ENCODE measurements at places on chromosomes 13 and 19. TPM values are rescaled to one million over a fixed set of nuclear protein-coding genes. Genes with fewer than 3 reads are reported as not detected.

GRCh38 chr13:76934671-76935070 is 13.6 kb upstream of the ACOD1 start:
- DNase-seq: no peak

- peak; percentile 40 for DNase-seq
Measured at GRCh38 chr13:44108331-44108858, 228.7 kb downstream of the LACC1 start.

- DNase-seq: no peak
Measured at GRCh38 chr13:20149762-20150161, 11.1 kb downstream of the GJA3 start.

DNA sequence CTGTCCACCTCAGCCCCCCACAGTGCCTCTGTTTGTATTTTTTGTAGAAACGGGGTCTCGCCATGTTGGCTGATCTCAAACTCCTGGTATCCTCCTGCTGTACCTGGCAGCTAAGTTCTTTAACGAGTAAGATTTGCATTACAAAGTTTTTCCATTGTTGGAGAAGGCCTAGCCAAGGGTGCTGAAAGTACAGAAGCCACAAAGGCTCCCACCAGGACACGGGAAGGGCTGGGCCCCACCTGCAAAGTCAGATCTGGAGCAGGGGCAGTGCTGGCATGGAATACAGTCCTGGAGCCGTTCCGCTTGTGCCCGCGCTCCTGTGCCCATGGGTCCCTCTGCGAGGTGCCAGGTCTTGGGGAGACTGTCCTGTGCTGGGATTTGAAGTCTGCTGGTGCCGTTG is 12.1 kb downstream of the FZR1 start:
- DNase-seq: no peak

GRCh38 chr19:5321851-5322681 is 18.5 kb downstream of the PTPRS start:
- no peak for DNase-seq

DNA sequence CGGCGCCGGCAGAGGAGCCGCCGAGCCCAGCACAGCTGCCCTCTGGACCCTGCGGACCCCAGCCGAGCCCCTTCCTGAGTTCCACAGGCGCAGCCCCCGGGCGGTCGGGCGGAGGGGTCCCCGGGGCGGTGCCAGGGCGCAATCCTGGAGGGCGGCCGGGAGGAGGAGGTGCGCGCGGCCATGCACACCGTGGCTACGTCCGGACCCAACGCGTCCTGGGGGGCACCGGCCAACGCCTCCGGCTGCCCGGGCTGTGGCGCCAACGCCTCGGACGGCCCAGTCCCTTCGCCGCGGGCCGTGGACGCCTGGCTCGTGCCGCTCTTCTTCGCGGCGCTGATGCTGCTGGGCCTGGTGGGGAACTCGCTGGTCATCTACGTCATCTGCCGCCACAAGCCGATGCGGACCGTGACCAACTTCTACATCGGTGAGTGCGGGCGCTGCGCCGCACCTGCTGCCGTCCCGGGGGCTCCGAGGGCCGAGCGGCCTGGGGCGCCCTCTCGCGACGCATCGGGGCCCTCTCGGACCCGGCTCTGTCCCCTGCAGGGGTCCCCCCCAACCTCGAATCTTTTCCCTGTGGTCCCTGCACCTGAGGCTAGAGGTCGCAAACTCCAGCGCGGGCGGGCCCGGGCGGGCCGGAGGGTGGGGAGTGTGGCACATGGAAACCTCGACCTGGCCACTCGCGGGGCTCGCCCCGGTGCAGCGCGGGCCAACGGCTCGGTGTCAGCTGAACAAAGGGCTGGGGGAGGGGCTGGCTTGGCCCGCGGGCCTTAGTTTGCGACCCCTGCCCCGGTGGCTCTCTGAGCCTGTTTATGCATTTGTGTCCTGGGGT is at the start of gene KISS1R:
TSS of gene KISS1R (plus strand) at position 11 of the 829 bp plus-strand sequence. CDS start at position 181, 170 bp downstream.
- peak; percentile 54 for DNase-seq

DNA sequence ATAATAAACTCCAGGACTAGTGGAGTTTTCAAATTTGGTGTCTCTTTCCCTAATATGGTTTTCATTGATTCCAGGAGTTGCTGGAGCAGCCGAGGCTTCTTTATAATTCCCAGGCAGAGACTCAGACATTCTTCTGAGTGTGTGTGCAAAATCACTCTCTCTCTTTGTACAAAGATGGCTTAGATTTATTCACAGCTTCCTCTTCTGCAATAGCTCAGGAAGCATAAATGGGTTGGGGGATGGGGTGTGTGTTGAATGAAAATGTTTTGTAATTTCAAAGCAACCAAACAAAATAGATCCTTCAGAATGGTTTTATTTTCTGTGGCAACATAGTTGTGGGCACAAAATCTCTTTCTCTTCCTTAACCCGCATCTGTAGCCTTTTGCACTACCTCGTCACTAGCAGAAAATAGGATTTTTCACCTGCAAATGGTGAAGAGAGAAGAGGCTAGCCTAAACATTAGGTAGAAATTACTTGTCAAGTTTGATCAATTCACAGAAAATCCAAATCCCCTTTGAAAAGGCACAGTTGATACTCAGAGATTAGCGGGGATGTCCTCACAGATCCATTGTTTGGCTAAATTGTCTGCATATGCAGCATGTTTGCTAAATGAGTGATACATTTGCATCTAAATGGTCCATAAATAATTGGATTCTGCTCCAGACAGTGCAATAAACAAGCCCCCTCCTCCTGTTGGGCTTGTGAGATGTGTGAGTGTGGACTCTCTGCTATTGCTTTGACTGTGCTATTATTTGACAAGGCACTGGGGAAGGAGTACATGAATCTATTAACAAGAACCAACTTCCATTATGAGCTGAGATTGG is 66.7 kb downstream of the CBY2 start:
- DNase-seq: no peak

DNA sequence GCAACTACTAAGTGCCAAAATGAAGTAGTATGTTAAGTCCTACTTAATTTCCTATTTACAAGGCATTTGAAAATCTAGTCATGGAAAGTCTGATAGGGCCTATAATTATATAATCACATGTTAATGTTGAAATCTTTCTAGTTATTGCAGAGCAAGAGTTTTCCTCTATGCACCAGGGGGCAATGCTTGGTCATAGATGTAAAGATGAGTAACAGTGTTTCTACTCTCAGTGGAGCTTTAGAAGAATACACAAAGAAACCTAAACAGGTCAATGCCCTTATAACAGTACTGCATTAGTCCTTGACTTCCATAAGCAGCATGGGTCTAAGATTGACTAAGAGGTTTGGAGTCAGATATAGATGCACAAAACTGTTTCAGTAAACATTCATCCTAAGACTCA is 218.7 kb downstream of the KCTD12 start:
- DNase-seq: no peak

GRCh38 chr13:77034881-77035280 is 7.9 kb upstream of the FBXL3 start:
- no peak for DNase-seq

- DNase-seq: no peak
Measured at GRCh38 chr13:110027470-110028240, 241.3 kb upstream of the IRS2 start.

DNA sequence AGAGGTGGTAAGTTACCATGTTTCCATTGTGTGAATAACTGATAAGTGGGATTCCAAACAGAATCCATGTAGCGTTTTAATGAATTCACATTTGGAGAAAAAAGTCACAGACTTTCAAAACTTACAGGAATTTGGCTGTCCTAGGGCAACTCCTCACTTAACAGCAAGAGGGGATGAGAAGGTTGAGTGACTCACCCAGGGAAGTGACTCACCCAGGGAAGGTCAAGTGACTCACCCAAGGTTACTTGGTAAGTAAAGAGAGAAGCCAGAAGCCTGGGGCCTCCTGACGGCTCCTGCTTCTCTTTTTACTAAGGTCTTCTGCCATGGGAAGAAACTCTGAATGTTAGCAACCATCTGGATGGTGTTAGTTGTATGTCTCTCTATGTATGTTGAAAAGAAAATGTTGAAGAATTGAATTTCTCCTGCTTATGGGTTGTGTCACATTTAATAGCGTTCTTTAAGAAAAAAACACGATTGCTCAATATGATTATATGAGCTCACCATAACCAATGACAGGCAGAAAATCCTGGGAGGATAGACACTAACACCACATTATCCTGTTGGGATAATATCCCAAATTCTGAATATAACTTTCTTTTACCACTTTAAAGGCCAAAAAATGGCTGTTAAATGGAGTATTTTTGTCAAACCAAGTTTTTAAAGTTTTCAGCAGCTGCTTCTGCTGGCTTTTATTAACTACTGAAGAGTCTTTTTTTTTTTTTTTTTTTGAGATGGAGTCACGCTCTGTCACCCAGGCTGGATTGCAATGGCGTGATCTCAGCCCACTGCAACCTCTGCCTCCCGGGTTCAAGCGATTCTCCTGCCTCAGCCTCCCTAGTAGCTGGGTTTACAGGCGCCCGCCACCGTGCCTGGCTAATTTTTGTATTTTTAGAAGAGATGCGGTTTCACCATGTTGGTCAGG is 195.6 kb downstream of the GGACT start:
- no peak for DNase-seq

DNA sequence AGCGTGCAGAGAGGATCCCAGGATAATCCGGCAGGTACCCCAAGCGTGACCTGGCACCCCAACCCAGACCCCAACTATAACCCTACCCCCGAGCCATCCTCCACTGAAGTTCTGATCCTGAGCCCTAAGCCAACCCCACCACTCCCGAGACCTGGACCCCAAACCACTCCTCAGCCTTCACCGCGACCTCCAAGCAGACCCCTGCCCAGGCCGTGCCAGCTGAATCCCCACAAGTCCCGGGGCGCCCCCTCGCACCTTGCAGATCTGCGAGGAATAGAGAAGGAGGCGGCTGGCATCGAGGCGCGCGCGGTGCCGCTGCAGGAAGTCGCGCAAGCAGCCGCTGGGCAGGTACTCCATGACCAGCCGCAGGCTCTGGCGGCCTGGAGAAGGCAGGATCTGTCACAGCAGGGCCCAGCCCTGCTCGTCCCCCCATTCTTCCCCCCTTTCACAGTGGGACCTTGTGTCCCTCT is 10.1 kb upstream of the INSL3 start:
- no peak for DNase-seq

DNA sequence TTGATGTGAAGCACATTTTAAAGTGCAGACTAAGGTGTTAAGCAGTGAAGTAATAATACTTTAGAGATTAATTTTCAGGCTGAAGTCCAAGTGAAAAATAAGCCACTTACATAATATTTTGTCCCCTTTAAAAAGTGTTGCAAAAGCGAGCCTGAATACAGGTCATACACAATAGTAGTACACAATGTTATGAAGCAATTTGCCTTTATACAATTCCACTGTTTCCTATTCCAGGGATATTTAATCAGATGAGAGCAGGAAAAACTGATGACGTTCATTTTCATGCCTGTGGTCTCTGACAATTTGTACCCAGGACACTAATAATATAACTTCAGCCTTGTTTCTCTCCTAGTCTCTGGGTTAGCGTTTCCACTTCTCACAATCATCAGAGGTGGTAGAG is 916.7 kb downstream of the PCDH9 start:
- no peak for DNase-seq

C19orf73 gene
- total RNA-seq: 1.4 TPM

KLK4 gene
- not detected for total RNA-seq

CASP14 gene
- total RNA-seq: not detected

NHLRC3 gene
- total RNA-seq: 16.2 TPM

ZNF99 gene
- total RNA-seq: 0.09 TPM
